ENCODE measurements at places on chromosomes 1 and 21. TPM values are rescaled to one million over a fixed set of nuclear protein-coding genes. Genes with fewer than 3 reads are reported as not detected.

DNA sequence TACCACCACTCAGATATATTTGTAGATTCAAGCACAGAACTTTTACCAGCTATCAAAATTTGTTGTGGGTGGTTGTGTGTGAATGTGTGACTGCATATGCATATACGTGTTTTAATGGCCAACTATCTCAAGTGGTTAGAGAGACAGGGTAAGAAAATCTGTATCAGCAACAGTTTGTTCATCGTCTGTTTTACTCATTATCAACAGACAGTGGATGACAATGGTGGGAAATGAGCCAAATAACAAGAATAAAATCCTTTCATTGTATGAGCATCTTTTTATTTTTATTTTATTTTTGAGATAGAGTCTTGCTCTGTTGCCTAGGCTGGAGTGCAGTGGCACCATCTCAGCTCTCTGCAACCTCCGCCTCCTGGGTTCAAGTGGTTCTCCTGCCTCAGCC is 22.7 kb upstream of the DYNLT5 start:
- no peak for DNase-seq

The XKR8 gene
- 9.6 TPM for total RNA-seq

DNA sequence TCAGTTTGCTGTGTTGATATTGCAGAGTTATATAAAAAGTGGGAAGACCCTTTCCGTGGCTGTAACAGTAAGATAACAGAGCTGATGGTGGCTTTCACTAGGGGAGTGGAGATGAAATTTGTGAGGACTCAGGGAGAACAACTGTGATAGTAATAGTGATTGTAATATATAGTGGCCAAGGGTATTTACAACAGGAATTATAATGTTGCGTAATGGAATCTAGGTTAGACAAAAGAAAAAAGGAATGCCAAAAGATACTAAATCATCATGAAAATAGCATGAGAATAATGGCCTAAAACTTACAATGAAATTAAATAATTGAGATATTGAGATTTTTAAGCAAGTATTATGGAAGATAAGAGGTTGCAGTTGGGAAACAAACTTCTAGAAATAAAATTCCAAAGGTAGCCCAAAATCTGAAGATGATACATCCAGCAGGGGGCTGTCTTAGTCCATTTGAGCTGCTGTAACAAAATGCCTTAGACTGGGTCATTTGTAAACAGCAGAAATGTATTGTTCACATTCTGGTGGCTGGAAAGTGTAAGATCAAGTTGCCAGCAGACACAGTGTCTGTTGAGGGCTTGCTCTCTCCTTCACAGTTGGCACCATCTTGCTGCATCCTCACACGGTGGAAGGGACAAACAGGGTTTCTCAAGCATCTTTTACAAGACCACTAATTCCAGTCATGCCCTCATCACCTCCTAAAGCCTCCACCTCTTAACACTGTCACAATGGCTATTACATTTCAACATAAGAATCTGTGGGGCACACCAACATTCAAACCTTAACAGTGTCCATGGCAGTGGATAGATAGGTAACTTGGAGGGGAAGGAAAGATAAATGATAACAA is 711.2 kb downstream of the MRPL39 start:
- no peak for DNase-seq

The ZNF697 gene
- total RNA-seq: 9.7 TPM

The MAN1C1 gene
- 47.4 TPM for total RNA-seq

- DNase-seq: no peak
These were observed 27.8 kb downstream of the LRRC7 start for GRCh38 chr1:69595486-69595885.

The SV2A gene
- total RNA-seq: 0.65 TPM

DNA sequence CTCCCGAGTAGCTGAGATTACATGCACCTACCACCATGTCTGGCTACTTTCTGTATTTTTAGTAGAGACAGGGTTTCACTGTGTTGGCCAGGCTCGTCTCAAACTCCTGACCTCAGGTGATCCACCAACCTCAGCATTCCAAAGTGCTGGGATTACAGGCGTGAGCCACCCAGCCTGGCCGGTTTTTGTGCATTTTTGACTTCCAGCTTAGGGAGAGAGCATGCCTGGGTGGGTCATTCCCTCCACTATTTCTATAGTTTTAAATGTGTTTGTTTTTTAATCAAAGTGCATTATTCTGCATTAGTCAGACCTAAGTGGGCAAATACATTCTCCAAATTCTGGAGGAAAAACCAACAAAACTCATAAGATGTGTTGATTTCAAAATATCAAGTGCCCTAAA is 207.4 kb upstream of the NRIP1 start:
- no peak for DNase-seq

DNA sequence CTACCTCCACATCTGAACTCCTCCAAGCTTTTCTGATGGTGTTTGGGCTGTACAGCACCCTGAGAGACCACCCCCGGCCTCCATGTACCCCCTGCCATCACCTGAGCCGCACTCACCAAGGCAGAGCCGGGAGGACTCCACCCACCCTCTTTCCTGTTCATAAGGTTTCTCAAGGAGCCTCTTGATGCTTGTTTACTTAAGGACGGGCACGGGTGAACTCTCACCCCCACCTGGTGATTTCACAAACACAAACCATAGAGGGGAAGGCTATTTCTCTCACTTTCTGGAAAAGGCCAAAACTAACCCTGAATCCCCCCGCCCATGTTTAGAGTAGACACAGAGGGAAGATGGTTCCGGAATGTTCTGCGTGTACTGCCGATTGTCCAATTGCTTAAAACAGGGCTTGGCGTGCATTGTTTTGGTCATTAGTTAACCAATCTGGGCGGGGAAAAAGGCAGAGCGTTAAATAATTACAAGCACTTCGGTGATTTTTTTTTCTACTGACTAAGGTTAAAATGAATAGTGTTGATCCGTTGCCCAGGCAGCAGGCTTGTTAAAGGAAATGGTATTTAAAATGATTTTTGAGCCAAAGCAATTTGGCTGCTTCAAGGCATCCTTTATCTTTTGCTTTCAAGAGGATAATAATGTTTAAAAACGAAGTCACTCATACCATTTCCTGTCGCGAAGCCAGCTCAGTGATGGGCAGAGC is 279.8 kb upstream of the VAMP3 start:
- no peak for DNase-seq

The RNU1-3 gene
- under 0.01 TPM for total RNA-seq

GRCh38 chr1:222042120-222042519 is 300.2 kb upstream of the DUSP10 start:
- no peak for DNase-seq

DNA sequence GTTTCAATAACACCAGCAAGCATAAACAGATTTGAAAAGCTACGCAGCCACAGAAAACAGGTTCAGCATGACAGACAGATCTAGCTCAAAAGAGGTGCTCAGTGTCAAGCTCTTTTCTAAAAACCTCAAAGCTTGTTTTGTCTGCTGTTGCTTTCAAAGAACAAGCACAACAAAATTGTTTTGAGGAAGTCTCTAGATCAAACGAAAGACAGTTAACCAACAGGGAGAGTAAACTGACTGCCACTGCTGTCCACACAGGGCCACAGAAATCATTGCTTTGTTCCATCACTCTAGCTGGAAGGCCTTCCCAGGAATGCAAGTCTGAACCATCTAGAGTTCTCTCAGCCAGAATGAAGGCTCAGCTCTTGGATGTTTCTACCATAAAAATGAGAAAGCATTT is 12.8 kb downstream of the APP start:
- no peak for DNase-seq

GRCh38 chr1:4210043-4210442 is 310.0 kb upstream of the C1orf174 start:
- no peak for DNase-seq

The CHI3L2 gene
- total RNA-seq: 1.2 TPM

DNA sequence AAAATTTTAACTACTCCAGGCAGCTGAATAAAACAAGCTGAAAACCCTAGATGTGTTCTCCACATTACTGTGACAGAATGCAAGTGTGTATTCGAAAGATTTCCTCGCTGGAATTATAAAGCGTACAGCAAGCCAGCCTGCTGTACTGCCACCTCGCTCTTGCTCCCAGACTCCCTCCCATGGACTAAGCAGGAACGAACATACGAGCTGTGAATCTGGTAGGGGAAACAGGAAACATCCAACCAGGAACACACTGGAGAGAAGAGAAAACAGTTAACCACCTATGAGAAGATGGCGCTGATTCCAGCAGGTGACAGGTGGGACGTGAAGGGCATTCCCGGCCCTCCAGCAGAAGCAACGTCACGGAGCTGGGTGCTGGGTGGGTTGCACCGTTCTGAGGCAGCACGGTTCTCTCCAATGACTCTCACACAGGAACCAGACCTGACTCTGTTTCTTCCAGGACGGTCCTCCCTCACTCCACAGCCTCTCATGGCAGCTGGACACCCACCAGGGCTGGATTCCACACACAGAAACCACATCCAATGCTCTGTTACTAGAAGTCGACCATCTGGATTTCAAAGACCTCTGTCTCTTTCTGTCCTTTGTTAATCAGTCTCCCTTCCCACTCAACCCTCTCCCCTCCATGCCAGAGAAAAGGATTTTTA is 219.2 kb downstream of the RERE start:
- no peak for DNase-seq

DNA sequence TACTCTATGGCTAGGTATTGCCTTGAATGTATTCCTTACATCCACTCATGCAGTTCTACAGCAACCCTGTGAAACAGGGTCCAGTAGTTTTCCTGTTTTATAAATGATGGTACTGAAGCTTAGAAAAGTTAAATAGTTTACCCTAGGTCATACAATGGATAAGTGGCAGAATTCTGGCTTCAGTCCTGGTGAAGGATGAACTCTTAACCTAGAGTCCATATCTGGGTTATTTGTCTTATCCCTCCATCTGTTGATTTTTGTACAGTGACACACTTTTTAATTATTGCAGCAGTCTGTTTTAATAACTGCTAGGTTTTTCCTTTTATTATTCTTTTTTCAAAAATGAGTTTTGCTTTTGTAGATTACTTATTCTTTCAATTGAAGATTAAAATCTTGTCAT is 263.9 kb downstream of the DNM3 start:
- no peak for DNase-seq

- DNase-seq: no peak
These were observed 197.5 kb upstream of the C8B start for GRCh38 chr1:57163325-57163724.

DNA sequence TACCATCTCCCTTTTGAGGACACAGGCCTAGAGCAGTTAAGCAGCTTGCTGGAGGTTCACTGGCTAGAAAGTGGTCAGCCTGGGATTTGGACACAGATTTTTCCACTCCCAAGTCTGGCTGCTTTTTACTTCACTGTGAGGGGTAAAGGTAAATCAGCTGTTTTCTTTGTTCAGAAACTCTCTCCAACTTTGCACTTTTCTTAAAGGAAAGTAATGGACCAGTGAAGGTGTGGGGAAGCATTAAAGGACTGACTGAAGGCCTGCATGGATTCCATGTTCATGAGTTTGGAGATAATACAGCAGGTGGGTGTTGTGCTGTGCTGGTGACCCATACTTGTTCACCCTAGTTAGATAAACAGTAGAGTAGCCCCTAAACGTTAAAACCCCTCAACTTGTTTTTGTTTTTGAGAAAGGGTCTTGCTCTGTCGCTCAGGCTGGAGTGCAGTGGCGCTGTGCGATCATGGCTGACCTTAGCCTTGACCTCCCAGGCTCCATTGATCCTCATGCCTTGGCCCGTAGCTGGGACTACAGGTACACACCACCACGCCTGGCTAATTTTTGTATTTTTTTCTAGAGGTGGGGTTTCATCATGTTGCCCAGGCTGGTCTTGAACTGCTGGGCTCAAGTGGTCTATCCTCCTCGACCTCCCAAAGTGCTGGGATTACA is 4.2 kb downstream of the SOD1 start:
- no peak for DNase-seq

GRCh38 chr1:165905853-165906252 is 78.4 kb downstream of the UCK2 start:
- no peak for DNase-seq

GRCh38 chr1:75616436-75617433 is 5.8 kb upstream of the SLC44A5 start:
- no peak for DNase-seq

DNA sequence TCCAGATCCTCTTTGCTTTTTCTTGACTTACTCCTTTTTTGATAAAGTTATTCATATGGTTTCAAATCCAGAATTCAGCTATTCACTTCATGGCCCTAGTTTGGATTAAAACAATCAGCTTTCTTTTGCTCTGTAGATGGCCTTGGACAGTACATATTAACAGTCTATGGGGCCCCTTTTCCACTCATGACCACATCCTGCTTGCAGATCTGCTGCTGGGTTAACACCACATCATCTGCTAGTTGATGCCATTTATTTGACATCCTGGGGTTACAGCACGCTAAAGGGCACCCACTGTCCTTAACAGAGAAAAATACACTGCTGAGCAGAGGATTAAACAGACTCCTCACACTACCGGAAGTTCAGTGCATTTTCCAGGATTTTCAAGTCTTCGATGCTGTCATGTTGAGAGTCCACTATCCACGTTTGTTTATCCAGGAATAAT is 941 bp upstream of the IFI16 start:
- DNase-seq: no peak

The GNG4 gene
- total RNA-seq: not detected

- no peak for DNase-seq
These were observed 2099.8 kb downstream of the MRPL39 start for GRCh38 chr21:23507501-23507900.

The UBXN10 gene
- 0.63 TPM for total RNA-seq

The FAM229A gene
- total RNA-seq: 2.5 TPM

- no peak for DNase-seq
These were observed 12.2 kb downstream of the CTSS start for GRCh38 chr1:150753416-150753815.

- no peak for DNase-seq
These were observed 10.4 kb upstream of the SGIP1 start for GRCh38 chr1:66523562-66523961.

DNA sequence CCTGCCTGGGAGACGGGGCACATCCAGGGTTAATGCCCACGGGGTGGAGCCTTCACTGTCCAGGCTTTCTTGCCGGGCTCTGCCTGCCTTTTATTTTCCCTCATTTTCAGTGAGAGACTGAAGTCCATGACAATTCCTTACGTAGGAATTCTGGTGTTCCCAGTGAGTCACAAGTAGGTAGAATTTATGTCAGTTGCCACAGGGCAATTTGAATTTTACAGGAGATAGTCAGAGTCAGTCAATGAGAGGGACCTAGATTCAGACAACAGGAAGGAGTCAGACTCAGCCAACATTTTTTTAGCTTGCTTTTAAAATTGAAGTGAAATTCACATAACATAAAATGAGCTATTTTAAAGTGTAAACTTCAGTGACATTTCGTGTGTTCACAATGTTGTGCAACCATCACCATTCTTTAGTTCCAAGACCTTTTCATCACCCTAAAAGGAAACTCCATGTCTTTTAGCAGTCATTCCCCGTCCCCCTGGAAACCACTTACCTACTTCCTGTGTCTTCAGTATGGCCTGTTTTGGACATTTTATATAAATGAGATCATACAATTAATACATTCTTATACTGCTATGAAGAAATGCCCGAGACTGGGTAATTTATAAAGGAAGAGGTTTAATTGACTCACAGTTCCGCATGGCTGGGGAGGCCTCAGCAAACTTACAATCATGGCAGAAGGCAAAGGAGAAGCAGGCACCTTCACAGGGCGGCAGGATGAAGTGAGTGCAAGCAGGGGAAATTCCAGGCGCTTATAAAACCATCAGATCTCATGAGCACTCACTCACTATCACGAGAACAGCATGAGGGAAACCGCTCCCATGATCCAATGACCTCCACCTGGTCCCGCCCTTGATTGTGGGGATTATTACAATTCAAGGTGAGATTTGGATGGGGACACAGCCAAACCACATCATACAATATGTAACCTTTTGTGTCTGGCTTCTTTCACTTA is 14.6 kb downstream of the AJAP1 start:
- no peak for DNase-seq

GRCh38 chr1:10057796-10058195 is 25.0 kb downstream of the UBE4B start:
- no peak for DNase-seq

GRCh38 chr1:230861489-230861888 is 6.8 kb downstream of the C1orf198 start:
- no peak for DNase-seq

- no peak for DNase-seq
These were observed 75.1 kb upstream of the NEGR1 start for GRCh38 chr1:72357411-72357810.

Measured in omental fat pad (tissue), 4 donors.